ENCODE measurements at places on chromosomes 1 and 21.

DNA sequence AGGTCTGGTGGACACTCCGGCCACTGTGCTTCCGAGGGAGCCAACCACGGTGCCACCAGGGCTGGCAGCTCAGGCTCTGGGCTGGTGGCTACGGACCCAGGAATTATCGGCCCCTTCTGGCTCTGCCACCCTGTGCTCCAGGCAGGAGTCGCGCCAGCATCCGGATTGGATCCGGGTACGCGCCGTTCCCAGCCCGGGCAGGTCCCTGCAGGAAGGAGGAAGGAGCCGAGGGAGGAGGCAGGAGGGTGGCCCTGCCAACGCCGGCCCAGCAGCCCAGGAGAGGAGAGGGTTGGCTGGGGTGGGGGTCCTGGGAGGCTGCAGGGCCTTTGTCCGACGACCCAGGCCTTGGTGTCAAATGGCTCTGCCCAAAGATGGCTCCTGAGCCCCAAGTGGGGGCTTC lies 160.5 kb downstream of the CASZ1 start:
- DNase-seq = peak; percentile 72

DNA sequence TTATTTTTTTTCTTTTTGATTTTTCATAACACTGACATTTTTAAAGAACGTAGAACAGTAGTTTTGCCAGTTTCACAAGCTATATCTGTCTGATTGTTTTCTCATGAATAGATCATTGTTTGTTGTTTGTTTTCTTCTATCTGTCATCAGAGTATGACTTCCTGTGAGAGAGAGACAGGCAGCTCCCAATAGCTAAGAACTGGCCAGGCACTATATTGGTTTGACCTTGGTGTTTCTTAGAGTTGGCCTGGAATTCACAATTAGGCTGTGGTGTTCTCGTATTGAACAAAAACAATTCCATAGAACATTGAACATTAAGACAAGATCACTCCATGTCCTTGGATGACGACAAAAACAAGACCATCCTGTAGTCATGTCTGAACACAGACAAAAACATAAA lies 43.4 kb downstream of the RPS6KC1 start:
- DNase-seq = no peak

DNA sequence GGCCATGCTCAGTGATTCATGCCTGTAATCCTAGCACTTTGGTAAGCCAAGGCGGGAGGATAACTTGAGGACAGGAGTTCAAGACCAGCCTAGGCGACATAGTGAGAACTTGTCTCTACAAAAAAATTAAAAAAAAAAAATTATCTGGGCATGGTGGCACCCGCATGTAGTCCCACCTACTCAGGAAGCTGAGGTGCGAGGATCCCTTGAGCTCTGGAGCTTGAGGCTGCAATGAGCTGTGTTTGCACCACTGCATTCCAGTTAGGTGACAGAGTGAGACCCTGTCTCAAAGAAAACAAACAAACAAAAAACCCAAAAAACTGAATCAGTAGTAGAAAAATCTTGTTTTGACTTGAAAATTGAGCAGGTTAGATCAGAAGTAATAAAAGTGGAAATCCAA lies 67.1 kb upstream of the IPO9 start:
- no peak for DNase-seq

- DNase-seq = no peak
These were observed 9.9 kb upstream of the BACE2 start for GRCh38 chr21:41158026-41158425.

- DNase-seq = peak; percentile 50
These were observed 43.1 kb downstream of the OPTC start for GRCh38 chr1:203536980-203537455.

DNA sequence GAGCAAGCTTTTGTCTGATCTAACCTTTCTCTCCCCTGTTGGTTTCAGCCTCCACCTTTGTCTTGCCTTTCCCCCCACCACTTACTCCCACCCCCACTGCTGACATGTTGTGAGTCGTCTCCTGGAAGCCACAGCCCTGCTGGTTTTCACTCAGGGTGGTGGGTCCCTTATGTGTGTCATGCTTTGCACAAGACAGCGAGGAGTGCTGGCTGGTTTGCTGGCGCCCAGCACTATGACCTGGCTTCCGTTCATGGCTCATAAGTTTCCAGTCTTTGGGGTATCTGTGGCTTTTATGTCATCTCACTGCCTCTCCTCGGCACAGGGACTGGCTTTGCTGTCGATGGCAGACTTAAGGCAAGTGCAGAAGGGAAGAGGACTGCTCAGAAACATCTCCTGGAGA lies 177.7 kb downstream of the KIF26B start:
- no peak for DNase-seq

DNA sequence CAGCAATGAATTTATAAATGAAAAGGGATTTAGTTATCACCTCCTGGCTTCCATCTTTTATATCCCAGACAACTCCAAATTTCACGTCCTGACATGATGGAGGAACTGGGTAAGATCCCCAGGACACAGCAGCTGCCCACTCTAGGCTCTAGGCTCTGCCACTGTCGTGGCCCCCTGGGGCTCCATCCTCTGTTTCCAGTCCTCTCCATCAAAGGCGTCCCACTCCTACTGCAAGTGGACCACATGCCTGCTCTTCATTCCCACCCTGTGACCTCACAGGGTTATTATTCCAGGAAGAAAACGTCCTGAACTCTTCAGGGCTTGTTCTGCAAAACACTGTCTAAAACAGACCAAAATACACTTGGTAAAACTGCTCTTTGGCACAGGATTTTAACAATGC lies 11.9 kb downstream of the URB1 start:
- DNase-seq = no peak

DNA sequence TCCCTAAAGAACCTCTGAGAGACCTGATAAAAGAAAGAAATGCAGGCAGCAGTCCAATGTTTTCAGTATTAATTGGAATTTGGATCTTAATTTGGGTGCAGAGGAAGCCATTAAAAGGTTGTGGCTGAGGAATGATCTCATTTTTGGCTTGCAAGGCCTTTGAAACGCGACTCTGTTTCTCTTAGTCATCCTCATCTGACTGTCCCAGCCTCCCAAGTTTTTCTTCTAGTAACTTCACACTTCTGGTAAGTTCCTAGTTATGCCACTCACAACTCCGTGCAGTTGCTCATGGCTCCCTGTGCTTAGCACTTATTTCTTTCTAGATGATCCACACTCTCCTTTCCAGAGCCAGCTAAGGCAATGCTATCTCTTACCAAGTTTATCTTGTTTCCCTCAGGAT lies 147.4 kb upstream of the USP24 start:
- DNase-seq = no peak

- no peak for DNase-seq
These were observed 52.1 kb upstream of the KRTAP19-8 start for GRCh38 chr21:31090376-31090775.

DNA sequence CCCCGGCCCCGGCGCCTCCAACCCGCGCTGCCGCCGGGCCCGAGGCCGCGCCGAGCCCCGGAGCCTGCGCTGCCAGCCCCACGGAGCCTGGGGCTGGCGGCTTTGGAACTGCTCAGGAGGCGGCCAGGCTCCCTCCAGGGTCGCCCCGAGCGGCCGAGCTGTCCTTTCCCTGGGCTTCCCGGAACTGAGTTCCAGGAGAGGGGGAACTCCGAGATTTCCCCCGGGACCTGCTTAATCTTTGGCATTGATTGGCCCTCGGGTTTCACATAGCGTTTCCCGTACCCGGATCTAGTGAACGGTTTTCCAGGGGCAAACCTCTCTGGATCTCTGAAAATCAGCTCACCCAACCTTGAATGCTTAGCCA lies 504 bp downstream of the H6PD start:
- DNase-seq = no peak

DNA sequence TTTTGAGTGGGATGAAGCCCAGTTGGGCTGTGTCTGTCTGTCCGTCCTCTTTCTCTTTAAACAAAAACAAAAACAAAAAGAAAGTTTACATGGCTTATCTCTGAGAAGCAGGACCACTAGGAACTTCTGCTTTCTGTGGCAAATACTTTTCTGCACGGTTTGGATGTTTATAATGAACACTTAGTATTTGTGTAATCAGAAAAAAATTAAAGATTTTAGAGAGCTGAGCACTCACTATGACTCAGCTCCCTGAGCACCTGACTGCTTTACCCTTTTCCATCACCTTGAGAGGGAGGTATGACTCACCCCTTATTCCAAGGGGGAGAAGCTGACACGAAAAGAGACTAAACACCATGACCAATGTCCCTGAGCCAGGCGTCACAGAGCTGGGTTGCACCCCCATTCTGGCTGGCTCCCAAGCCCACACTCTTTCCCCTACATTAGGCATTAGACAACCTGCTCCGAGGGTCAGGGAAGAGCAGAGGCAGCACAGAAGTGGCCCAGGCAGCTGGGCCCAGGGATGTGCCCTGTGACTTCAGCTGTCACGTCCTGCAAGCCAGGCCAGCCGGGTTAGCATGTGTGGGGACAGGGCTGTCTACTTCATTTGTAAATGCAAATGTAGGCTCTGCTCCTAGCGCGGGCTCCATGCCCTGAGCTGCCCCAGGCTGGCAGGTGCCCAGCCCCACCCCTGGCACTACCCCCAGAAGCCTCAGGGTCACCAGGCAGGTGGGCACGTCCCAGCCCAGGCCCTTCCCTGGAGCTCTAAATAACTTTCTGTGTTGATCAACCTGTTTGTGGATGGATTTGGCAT lies 30.4 kb downstream of the RAP1GAP start:
- peak; percentile 73 for DNase-seq

All from lower lobe of right lung (tissue), 2 donors.